ENCODE measurements at places on chromosomes 16 and 17.

GRCh38 chr16:87855852-87856715 lies 13.2 kb downstream of the SLC7A5 start:
- no peak for DNase-seq

- no peak for DNase-seq
These were observed 266.9 kb upstream of the DYNLRB2 start for GRCh38 chr16:80273635-80274538.

GRCh38 chr16:67460168-67460567 lies 20.8 kb downstream of the ATP6V0D1 start:
- no peak for DNase-seq

- no peak for DNase-seq
These were observed 56.9 kb downstream of the ACSM2B start for GRCh38 chr16:20519231-20519630.

- no peak for DNase-seq
These were observed 209.7 kb downstream of the CCDC182 start for GRCh38 chr17:57535249-57535966.

DNA sequence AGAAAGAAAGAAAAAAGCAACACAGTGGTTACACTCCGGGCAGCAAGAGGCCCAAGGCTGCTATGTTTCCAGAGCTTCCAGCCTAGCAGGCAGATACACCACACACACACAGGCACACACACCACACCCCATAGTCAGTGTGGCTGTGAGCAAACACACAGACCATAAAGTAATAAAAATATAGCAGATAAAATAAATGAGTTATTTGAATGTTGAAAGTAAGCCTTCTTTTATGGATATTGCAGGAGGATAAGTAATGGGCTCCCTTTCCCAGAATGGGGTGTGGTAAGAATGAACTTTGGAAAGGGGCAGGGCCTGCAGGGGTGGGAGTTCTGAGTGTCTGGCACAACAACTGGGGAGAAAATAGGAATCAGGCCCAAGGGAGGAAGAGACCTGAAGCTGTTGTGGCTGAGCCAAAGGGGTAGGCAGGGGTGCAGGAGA lies 4.8 kb upstream of the CDK5RAP3 start:
- no peak for DNase-seq

GRCh38 chr16:73047536-73048291 lies at the start of gene ZFHX3:
Gene ZFHX3 (minus strand): TSS chr16:73048128. CDS start chr16:72960145, 87,983 bp downstream.
- DNase-seq, result no peak

DNA sequence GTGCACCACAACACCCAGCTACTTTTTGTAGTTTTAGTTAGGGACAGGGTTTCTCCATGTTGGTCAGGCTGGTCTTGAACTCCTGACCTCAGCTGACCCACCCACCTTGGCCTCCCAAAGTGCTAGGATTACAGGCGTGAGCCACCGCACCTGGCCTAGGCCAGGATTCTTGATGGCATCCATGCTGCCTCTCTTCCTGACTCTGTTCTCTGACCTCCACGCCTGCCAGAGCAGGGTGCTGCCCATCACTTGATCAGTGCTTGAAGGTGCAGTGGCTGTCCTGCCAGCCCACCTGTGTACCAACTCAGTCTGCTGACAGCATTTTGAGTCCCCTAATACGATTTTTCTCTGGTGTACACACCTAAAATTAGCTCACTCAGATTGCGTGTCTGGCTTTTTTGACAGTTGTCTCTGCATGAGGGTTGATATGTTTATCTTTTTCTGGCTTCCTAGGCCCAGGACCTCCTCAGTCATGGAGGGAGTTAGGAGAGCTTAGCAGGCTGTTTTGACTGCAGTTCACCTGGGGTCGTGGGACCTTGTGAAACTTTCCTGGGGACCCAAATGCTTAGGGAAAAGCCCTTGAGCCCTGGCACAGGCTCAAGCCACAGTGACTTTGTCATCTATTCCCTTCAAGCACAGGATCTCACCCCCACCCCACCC lies 5.9 kb downstream of the HAS3 start:
- DNase-seq, result no peak

DNA sequence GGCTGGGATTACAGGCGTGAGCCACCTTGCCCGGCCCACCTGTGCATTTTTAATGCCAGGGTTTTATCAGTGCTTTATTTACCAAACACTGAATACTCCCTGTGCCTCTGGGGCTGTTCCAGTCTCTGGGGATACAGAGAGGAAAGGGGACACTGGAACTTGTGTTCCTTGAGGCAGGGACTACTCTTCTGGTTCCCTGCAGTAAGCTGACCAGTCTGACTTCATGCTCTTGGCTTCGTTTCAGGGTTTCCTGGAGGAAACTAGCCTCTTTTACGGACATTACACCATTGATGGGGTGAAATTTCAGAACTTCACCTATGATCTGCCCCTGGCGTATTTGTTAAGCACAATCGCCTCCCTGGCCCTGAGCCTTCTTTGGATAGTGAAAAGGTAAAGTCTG lies 37.4 kb upstream of the COQ7 start:
- DNase-seq, result no peak

DNA sequence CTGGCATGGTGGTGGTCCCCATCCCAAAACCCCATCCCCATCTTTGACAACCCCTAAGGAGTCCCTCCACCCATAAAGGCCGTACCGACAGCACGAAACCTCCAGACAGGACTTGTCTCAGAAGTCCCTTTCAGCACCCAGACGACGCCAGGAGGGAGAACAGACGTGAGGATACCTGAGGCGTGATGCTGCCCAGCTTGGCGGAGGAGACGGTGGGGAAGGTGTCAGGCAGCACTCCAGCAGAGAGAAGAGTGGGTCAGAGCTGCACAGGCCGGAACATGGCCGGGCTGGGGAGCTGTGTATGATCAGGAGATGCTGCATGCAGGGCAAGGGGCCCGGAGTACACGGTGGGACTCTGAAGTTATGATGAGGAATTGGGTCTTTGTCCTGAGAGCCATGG lies 244.2 kb downstream of the GSG1L start:
- no peak for DNase-seq

GRCh38 chr17:62802561-62803205 lies 5.4 kb downstream of the MARCHF10 start:
- DNase-seq, result no peak

Measured in stimulated activated CD8-positive, alpha-beta memory T cell treated with anti-CD3 and anti-CD28 coated beads, Interleukin-7, amount 100 ng/mL, for 1 hour (primary cell).